ENCODE measurements at places on chromosomes 5 and 9.

GRCh38 chr5:141040093-141040770, 10.9 kb upstream of the PCDHB1 start:
- DNase-seq: peak; percentile 81

DNA sequence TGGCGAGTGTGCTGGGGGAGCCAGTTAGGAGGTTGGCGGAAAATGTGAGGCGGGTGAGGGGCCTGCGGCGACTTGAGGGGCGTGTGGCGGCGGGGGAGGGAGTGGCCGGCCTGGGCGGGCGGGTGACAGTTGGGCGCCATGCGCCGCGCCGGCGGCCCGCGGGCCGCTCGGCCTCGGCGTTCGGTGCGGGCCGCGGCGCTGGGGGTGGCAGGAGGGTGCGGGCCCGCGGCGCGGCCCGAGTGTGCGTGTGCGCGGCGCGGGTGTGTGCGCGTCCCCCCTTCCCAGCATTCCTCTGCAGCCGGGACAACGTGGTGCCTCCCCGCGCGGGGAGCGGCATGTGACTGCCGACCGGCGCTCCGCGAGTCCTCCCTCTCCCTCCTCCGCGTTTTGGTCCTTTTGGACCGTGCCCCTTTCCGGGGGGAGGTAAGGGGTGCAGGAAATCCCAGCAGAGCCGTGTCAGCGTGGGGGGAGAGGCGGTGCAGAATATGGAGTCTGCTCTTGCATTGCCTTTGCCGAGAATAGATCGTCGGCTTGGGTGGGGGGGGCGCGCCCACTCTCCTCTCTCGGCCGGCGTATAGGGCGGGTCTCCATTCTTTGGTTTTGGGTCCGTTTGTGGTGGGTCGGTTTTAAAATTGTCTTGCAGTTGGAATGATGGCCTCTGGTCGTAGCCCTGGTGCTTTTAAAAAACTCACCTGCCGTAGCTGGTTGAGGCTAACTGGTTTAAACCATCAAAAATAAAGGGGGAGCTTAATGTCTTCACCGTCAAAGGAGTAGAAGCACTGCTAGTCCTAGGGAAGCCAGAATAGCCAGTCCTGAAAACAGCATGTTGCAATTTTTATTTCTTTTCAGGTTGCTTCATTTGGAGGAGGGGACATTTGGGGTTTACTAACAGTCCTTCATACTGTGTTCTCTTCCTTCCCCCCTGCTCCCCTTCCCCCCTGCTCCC, 2.0 kb downstream of the LARP1 start:
- DNase-seq: no peak

DNA sequence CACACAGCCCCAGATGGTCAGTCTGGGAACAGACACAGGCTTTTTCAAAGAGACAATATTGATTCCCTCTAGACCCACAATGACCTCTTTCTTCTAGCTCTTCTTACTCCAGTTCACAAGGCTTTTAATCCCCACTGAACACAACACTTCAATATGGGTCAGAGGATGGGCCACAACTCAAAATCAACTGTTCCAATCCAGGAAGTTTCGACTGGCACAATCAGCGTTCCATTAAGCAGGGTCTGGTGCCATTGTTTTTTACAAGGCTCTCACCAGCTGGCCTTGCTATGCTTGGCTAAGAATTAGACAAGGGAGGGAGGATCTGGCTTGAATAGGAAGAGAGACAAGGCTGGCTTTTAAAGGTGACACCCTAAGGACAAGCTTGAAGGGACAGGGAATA, 199.4 kb upstream of the SLC24A2 start:
- no peak for DNase-seq

DNA sequence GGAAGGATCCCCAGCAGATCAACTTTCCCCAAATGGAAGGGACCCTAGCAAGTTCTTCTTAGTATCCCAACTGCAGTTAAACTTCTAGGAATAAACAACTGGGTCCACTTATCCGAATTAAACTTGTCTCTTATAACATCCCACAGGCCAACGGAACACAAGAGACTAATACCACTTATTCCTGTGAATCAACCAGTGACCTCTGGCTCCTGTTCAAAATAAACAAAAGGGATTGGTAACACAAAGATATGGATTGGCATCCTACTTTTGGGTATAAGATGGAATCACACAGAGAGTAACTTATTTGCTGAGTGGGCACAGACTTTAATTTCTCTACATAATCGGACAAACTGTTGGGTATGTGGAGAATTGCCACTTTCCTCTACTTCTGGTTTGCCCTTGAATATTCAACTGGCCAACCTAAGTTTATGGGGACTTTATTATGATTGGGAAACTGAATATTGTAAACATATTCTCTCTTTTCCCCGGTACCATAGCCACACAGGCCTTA, 12.4 kb upstream of the PAIP1 start:
- no peak for DNase-seq

- DNase-seq: no peak
Observed at GRCh38 chr5:57441557-57441956, 41.1 kb downstream of the ACTBL2 start.

DNA sequence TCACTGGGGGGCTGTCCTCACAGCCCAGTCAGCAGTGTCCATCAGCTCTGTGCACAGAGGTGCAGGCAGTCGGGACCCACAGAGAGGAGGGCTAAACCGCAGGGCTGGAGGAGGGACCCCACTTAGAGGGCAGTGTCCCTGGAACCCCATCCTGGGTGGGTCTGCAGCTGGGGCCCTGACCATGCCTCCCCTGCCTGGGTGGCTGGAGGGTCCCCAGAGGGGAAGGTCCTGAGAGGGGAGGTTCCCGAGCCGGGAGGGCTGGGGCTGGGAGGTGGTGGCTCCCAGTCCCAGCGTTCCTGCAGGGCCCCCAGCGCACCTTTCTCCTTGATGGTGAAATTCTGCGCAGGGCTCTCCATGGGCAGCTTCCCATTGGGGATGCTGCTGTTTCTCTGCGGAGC, 32.7 kb downstream of the EXOC3 start:
- no peak for DNase-seq

DNA sequence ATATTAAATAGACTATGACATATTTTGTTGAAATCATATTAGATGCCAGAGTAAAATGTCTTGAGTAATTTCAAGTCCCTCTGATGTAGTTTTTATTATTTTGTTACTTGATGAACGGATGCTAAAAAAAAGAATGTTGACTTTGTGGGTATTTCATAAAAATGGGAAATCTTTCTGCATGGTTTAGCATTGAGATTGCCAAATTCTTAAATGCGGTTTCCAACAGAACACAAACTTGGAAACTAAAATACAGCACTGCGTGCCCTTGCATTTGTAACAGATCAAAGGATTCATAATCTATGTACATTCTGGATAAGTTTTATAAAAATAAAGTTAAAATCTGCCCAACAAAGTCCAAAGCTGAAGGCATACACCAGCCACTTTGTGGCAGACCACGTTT, 425.5 kb upstream of the DAB2 start:
- no peak for DNase-seq

DNA sequence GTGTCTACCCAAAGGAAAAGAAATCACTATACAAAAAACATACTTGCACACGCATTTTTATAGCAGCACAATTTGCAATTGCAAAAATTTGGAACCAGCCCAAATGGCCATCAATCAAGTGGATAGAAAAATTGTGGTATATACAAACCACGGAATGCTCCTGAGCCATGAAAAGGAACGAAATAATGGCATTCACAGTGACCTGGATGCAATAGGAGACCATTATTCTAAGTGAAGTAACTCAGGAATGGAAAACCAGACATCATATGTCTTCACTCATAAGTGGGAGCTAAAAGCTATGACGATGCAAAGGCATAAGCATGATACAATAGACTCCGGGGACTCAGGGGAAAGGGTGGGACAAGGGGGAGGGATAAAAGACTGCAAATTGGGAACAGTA, 78.4 kb downstream of the ENC1 start:
- no peak for DNase-seq

- no peak for DNase-seq
Observed at GRCh38 chr9:75235632-75236031, 147.3 kb downstream of the OSTF1 start.

GRCh38 chr5:32325062-32325461, 12.3 kb upstream of the MTMR12 start:
- DNase-seq: no peak

DNA sequence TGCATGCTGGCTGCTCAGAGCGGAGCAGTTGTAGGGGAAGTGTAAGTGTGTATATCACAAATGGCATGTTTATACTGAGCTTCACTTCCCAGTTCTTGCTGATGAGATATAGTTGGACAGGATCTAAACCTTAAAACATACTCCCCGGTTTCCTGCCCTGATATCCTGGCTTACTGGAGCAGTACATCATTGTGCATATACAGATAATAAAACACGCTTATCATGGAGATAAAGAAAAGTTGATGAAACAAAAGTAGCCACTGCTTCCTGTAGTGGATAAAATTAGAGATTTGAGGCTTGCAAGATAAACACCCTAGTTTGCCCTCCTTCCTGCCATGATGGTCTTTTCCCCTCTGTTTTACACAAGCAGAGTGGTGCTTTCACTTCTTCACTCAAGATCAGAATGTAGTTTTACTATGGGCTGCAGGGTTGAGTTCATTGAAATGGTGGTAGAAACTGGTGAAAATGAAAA, 15.0 kb downstream of the NPR3 start:
- no peak for DNase-seq

DNA sequence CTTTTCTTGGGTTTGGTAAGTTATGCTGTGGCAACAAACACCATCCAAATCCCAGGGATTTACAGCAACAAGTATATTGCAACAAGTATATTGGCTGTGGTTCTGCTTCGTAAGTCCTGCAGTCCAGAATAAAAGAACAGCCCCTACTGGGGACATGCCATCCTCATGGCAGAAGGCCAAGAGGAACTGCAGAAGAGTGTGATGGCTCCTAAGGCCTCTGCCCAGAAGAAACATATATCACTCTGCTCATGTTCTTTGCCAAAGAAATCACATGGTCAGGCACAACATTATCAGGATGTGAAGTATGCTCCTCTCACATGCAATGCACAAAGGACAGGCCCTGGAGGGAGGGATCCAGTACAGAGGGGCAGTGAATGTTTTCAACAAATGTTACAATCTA, 159.6 kb upstream of the TAS2R1 start:
- DNase-seq: no peak

GRCh38 chr5:58794875-58795274, 212.0 kb downstream of the RAB3C start:
- no peak for DNase-seq

GRCh38 chr5:37198842-37199241, 50.3 kb downstream of the CPLANE1 start:
- DNase-seq: no peak

DNA sequence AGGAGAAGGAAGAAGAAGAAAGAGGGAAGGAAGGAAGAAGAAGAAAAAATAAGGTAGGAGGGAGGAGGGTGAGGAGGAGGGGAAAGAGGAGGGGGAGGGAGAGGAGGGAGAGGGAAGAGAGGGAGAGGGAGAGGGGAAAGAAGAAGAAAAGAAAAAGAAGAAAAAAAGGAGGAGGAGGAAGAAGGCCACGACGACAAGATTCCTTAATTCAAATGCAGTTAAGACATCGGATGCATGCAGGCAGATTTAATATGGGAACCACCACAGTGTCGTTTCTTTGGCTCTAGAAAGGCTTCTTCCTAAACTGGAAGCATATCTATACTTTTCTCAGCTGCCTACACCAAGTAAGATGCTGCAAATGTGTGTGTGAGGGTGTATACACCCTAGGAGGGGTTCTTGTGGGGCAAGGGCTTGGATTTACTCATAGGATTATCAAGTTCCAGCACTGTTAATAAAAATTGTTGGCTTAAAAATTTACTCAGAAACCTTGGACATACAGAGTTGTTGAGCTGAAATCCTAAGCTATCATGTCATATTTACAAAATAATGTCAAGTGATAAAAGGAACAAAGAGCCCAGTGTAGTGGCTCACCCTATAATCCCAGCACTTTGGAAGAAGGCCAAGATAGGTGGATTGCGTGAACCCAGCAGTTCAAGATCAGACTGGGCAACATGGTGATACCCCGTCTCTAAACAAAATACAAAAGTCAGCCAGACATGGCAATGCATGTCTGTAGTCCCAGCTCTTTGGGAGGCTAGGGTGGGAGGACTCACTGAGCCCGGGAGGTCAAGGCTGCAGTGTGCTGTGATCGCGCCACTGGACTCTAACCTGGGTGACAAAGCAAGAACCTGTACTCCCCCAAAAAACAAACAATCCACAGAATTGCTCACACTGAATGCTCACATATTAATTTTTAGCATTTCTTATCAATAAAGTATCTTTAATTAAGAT, 108.5 kb downstream of the UBAP2 start:
- no peak for DNase-seq

- DNase-seq: peak; percentile 8
Observed at GRCh38 chr9:126113756-126114408, 212.7 kb upstream of the MVB12B start.

- DNase-seq: no peak
Observed at GRCh38 chr5:181215997-181216989, 6.8 kb upstream of the TRIM41 start.

DNA sequence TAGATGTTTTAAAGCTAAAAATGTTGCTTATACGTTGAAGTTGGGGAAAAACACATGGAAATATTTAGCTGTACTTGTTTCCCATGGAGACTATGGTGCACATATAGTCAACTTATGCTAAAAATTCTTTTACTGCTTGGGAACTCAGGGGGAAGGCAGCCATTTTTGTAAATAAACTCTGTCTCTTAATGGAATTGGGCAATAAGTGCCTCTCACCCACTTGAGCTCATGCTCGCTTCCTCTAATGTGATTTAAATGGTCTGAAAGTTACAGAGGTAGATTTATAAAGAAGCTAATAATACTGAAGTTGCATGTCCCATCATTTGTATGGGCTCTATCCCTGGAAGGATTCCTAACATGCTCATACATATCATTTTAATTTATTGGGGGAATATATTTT, 523.8 kb downstream of the RASEF start:
- no peak for DNase-seq

- DNase-seq: no peak
Observed at GRCh38 chr5:66113160-66113559, 30.9 kb upstream of the SREK1 start.

GRCh38 chr9:76818271-76818670, 54.0 kb downstream of the PCA3 start:
- DNase-seq: no peak

DNA sequence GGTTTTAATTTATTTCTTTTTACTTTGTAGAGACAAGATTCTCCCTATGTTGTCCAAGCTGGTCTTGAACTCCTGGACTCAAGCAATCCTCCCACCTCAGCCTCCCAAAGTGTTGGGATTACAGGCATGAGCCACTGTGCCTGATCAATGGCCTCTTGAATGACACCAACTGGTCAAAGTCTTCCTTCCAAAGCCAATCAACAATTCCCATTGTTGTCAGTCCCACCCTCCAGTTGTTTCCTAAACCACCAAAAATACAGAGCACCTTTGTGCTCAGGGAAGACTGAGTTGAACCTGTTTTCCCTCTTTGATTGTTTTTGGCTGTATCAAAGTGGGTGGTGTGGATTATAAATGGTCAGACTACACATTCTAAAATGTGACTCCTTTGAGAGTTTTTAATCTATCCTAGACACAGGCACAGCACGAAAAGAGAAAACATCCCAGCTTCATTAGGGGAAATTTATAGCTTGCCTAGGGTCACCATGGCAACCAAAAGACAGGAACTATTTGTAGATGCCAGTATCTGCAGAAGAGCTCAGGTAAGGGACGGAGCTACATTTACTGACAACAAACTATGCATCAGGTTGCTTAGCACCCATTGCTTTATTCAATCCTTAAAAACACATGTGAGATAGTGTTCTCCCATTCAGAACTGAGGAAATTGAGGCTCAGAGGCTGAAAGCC, 27.6 kb upstream of the ATP6V1G1 start:
- no peak for DNase-seq
